ENCODE measurements at places on chromosomes 16 and 17.

DNA sequence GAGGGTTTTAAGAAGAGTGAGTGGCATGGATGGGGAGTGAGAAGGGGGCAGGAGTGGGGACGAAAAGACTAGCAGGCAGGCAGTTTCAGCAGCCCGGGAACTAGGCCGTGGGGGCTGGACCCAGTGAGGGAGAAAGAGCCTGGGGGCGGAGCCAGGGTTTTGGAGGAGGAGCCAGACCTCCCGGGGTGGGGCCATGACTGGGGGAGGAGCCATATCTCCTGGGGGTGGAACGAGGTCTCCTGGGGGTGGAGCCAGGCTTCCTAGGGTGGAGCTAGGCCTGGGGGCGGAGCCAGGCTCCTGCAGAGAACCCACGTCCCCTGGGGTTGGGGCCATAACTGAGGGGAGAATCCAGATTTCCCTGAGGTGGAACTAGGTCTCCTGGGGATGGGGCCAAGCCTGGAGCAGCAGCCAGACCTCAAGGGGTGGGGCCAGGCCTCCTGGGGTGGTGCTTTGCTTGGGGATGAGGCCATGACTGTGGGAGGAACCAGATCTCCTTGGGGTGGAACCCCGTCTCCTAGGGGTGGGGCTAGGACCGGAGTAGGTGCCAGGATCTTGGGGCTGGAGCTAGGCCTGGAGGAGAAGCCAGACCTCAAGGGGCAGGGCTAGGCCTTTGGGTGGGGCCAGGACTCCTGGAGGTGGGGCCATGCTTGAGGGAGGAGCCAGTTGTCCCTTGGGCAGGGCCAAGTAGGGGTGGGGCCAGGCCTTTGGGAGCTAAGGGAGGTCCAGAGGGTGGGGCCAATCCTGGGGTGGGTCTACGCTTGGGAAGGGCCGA lies 41.7 kb upstream of the JPH3 start:
- peak; percentile 93 for DNase-seq

DNA sequence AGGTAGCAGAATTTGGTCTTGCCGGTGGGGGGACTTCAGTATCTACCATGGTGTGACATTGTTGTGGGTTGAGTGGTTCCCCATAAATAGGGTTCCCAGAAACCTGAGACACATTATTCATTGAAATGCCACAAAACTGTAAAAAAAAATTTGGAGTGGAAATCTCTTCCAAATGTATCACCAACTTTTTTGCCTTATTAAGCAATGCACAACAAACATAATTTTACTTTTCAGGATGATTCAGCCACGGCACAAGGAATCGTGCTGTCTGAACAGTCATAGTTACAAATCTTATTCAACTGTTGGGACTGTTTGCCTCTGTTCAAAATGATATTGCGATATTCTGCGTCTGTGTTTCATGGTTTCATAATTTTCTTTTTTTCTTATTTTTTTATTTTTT lies 181.2 kb downstream of the NTN1 start:
- no peak for DNase-seq

GRCh38 chr16:11494433-11494832 lies 92.3 kb downstream of the LITAF start:
- DNase-seq: no peak

DNA sequence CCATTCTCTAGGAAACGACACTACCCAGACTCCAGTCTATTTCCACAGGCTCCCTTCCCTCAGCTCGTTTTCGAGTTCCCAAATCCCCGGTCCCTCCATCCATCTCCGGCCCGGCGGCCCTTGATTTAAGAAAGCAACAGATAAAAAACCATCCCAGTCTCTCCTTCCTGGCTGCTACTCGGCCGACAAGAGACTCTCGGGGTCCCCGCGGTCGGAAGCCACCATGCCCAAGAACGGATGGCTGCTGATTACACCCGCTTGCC lies 182 bp downstream of the RPL26 start:
- DNase-seq: no peak

- no peak for DNase-seq
Measured at GRCh38 chr16:73504591-73505575, 457.0 kb upstream of the ZFHX3 start.

DNA sequence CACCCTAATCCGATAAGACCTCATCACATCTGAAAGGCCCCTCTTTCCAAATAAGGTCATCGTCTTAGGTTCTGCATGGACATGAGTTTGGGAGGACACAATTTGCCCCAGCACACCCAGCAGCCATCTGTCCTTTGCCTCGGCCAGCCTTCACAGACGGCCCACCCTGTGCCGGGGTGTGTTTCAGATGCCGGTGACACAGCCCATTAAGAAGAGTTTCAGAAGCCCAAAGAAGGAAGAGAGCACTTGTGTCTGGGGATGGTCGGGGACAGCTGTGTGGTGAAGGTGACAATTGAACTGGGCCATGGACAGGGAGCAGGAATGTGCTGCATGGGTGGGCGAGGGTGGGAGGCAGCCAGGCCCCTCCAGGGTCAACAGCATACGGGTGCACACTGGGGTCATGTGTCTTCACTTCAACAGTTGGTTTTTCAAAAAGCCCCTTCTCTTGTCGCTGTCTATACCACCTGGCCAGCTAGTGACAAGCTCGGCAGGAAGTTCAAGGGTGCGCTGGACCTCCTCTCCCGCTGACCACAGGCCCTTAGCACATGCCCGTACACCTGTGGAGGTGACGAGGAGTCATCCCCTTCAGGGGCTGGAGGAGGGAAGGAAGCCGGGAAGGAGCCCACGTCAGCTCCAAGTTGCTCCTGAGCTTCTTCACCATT lies 183.1 kb downstream of the C16orf95 start:
- no peak for DNase-seq

GRCh38 chr17:12463102-12463501 lies 202.6 kb upstream of the MYOCD start:
- DNase-seq: no peak

DNA sequence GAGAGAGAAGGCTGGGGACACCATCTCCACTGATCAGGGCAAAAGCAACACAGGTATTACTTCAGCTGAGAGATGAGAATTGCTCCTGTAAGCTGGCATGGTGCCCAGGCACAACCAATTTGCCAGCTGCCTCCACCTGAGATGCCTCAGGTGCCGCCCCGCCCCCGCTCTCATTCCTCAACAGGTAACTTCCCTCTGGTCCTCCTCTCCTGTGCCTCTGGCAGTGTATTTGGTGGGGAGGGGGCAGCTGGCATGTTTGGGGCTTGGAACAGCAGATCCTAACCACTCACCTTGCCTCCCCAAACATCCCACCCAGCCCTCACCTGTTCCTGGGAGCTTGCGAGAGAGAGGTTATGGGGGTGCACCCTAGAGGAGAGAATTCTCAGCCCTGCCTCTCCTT lies 2.9 kb upstream of the SRCIN1 start:
- DNase-seq: no peak

- DNase-seq: no peak
Measured at GRCh38 chr16:31676731-31677130, 149.0 kb downstream of the AHSP start.

DNA sequence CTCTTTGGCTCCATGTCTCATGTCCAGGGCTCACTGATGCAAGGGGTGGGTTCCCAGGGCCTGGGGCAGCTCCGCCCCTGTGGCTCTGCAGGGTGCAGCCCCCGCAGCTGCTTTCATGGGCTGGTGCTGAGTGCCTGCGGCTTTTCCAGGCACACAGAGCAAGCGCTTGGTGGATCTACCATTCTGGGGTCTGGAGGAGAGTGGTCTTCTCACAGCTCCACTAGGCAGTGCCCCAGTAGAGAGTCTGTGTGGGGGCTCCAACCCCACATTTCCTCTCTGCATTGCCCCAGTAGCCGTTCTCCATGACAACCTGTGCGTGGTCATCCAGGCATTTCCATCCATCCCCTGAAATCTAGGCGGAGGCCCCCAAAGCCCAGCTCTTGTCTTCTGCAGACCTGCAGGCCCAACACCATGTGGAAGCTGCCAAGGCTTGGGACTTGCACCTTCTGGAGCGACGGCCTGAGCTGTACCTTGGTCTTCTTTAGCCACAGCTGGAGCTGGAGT lies 5.2 kb downstream of the IL32 start:
- DNase-seq: no peak

DNA sequence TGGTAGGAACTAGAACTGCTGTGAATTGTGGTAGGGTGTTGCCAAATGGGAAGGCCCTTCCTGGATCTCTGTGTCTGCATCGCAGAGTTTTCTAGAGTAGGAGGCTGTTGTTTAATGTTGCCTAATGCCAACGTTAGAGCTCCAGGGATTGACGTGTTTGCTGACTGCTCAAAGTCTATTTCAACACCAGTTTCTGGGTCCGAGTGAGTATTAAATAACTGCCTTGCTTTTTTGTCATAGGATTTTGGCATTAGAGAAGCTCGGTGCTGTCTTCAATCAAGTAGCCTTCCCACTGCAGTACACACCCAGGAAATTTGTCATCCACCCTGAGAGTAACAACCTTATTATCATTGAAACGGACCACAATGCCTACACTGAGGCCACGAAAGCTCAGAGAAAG lies 40.0 kb downstream of the SF3B3 start:
- DNase-seq: no peak

DNA sequence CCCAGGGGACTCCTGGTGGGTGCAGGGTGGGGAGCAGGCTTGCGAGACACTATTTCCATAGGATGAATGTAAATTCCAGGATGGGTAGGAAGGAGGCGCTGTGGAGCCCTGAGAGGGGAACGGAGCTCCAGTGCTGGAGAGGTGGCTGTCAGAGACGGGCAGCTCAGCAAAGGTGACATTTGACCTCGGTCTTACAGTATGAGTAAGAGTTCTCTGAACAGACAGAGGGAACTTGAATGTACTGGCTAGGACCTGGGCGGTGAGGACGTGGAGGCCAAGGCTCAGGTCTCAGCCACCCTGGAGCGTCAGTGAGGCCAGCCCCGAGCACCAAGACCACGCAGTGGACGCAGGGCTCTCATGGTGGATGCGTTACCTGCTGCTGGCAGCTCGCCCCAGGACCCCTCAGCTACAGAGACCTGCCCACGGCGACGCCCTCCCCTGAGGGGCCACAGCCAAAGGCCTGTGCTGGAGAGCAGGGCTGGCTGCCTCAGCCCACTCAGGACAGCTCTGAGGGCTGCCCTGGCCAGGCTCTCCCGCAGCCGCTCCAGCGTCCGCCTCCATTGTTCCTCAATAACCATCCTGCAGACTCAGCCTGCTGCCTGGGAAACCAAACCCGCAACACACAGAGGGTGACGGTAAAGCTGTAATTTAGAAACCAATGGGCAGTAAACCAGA lies 65.9 kb upstream of the TNRC6C start:
- DNase-seq: peak; percentile 69

GRCh38 chr16:69538808-69539207 lies 27.0 kb upstream of the NFAT5 start:
- DNase-seq: no peak

DNA sequence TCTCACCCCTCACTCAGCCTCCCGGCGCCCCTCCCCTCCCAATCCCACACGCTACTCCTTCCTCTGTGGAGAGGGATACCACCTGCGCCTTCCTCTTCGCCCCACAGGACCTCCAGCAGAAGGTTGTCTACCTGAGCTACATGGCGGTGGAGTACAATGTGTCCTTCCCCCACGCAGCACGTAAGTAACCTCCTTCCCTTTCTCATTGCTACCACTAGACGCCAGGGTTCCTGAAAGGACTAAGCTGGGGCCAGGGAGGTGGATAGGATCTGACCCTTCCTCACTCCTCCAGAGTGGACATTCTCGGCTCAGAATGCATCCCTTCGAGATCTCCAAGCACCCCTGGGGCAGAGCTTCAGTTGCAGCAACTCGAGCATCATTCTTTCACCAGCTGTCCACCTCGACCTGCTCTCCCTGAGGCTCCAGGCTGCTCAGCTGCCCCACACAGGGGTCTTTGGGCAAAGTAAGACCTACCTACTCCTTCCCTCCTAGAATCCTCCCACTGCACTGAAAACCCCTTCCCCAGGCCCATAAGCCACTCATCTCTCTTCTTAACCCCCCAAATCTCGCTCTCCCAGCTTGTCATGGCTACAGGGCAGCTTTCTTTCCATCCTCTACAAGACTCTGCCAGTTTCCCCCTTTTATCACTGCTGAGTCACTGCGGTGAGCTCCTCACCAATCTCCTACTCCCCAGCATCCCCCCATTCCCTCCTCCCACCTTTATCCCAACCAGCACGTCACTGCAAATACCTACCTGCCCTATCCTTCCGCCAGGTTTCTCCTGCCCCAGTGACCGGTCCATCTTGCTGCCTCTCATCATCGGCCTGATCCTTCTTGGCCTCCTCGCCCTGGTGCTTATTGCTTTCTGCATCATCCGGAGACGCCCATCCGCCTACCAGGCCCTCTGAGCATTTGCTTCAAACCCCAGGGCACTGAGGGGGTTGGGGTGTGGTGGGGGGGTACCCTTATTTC lies 1.5 kb downstream of the CD68 start:
- DNase-seq: no peak

GRCh38 chr17:51857052-51857597 lies 301.4 kb downstream of the CA10 start:
- DNase-seq: peak; percentile 10

GRCh38 chr17:21376081-21376758 lies at the start of gene KCNJ12:
KCNJ12 (plus strand) TSS chr17:21376357; CDS start chr17:21415343, 38,986 bp downstream.
- DNase-seq: peak; percentile 35

- DNase-seq: no peak
Measured at GRCh38 chr16:56355221-56355620, 70.1 kb downstream of the AMFR start.

DNA sequence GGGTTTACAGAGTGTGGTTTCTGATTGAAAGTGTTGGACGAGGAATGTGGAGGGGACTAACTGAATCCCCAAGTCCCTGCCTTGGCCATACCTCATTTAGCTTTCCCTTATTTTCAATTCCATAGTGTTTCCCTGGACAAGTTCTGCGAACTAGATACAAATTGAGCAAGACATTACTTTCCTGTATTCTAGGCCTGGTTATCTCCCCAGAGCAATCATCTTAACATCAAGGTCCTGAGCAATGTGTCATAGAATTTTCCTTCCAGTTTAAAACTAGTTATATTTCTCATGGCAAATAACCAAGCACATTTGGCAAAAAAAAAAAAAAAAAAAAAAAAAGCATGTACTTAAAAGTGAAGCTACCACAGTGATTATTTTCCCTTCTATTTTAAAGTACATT lies 330.1 kb downstream of the CDH11 start:
- DNase-seq: no peak

DNA sequence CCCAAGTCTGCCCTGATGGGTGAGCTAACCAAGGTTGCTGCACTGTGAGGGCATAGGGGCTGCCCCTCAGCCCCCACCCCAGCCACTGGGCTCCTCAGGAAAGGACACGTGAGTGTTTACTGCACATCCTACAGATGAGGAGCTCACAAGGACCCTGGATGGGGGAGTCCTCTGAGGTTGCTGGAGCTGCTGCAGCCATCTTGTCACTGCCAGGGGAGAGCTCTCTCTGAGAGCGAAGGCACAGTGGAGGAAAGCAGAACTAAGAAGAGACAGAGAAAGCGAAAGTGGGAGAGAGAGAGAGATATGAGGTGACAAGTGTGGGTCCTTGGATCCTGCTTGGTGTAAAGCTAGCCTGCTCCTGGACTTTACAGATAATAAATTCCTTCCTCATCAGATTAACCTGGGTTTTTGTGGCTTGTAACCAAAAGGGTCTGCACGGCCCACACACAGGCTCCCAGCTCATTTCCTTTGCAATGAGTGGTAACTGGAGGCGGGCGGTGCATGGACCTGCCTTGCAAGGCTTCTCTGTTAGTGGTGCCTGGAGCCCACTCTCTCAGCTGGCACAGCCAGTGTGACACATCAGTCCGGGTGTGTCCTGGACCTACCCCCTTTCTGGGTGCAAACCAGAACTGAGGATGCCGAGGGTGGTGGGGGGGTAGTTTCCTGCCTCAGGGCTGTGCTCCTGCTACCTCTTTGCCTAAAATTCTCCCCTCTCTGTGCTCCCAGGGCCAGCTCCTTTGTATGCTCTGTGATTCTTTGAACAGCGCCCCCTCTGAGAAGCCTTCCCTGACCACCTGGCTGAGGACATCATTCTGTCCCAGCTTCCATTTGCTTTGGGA lies 14.2 kb downstream of the SNX20 start:
- DNase-seq: no peak

GRCh38 chr16:81738783-81739496 lies 40.2 kb upstream of the PLCG2 start:
- no peak for DNase-seq

- DNase-seq: no peak
Measured at GRCh38 chr17:75398279-75398678, 7.2 kb downstream of the GRB2 start.
